ENCODE measurements at places on chromosomes 1 and 21.

DNA sequence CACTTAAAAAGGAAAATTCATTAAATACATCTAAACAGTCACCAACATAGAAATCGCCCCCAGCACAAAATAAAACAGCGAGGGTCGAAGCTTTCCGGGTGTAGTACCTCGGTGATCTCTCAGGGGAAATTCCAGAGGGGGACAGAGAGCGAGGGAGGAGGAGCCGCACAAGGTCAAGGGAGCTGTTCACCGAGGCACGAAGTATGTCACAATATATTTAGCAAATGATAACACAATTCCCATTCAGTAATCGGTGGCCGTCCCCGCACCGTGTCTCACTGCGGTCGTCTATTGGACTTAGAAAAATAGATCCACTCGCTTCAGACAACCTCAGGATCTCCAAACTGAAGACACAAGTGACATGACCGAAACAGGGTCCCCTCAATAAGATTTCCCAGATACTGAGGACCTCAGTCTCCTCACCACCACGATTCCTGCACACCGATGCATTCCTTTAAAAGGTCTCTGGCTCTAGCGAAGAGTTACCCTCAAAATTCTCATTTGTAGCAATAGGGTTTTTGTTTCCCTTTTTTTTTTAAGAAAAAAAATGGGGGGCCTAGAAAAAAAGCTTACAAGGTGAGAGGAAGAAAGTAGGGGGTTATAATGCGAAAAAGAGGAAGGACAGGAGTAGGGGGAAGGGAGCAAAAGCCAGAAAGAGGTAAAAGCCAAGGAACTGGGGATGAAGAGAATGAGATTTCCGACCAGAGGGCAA, 1.1 kb downstream of the LPGAT1 start:
- no peaks in the 10 kb centered on the region for H3K36me3 ChIP-seq
- peak overlapping the region; percentile 84 for H3K4me3 ChIP-seq
- no peaks in the 10 kb centered on the region for H3K27me3 ChIP-seq
- no peak overlapping the region for H3K27ac ChIP-seq

DNA sequence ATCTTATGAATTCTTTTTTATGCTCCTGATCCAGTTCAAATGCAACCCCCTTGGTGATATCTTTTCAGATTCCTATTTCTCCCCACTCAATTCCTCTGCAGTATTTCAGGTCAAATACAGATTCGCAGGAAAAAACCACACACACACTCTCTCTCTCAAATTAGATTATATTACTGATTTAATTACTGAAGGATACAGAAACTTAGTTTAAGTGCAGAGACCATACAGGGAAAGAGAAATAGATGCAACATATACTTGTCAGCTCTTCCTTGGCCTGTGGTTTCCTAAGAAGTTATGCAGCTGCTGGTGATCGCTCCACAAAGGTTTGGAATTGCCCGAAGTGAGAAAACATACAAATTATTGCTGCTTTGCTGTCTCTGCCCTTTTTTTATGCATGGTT, 400.9 kb downstream of the AGBL4 start:
- no peak overlapping the region for H3K4me3 ChIP-seq
- no peak overlapping the region for H3K27ac ChIP-seq

DNA sequence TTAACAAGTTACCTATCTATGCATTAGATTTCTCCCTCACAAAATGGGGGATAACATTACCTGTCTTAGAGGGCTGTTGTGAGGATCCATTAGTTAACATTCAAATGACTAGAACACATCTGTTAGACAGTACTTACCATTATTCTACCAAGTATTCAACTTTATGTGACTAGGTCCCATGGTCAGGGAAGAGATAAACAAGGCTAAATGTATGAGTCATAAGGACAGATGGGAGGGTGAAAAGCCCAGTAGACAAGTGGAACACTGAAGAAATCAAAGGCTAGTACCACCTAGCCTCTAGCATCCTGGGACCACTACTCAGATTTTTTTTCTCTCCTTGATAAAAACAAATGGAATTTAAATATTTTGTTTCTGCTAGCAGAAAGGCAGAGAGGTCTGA, 9.0 kb upstream of the VHLL start:
- DNase-seq: peak; percentile 38
- peaks cover 9% of the 10 kb centered on the region for H3K4me1 ChIP-seq
- no peak overlapping the region for H3K27ac ChIP-seq
- H3K36me3 ChIP-seq: peaks cover 58% of the 10 kb centered on the region

- no peaks in the 10 kb centered on the region for H3K36me3 ChIP-seq
- H3K4me1 ChIP-seq: no peaks in the 10 kb centered on the region
- no peak for DNase-seq
- peaks cover 39% of the 10 kb centered on the region for H3K27me3 ChIP-seq
- no peak overlapping the region for H3K27ac ChIP-seq
- H3K4me3 ChIP-seq: no peak overlapping the region
These were observed 40.6 kb downstream of the STUM start for GRCh38 chr1:226589008-226589733.

GRCh38 chr1:202167708-202168415, 7.5 kb upstream of the PTPN7 start:
- no peak overlapping the region for H3K27ac ChIP-seq
- H3K4me1 ChIP-seq: no peaks in the 10 kb centered on the region
- no peak overlapping the region for H3K4me3 ChIP-seq
- no peaks in the 10 kb centered on the region for H3K27me3 ChIP-seq
- no peaks in the 10 kb centered on the region for H3K36me3 ChIP-seq
- DNase-seq: no peak

DNA sequence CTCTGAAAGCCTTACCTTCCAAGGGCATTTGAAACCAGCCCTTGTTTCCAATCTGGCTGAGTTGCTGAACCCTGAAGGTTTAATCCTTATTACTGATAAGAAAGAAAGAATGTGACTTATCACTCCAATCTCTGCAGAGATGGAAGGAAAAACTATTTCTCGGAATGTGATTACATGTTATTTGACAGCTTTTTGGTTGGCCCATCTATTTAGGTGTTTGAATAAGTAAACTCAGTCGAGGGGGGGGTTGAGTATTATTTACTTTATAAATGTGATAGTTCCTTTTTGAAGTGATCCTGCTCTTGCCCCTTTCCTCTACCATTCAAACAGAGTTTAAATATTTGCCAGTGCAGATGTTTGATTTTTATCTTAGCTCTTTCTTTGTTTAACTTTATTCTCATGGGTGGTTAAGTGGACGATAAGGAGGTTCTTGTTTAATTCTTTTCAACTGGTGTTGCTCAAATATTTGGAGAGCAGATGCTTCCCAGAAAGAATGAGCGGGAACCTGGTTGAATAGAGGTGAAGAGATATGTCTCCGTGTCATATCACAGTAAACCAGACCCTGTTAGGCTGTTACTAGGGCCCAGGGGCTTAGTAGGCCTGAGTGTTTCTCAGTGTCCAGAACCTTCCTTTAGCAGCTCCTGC, 126.1 kb downstream of the CACHD1 start:
- no peaks in the 10 kb centered on the region for H3K36me3 ChIP-seq
- no peaks in the 10 kb centered on the region for H3K27me3 ChIP-seq
- H3K4me1 ChIP-seq: no peaks in the 10 kb centered on the region
- no peak overlapping the region for H3K4me3 ChIP-seq

DNA sequence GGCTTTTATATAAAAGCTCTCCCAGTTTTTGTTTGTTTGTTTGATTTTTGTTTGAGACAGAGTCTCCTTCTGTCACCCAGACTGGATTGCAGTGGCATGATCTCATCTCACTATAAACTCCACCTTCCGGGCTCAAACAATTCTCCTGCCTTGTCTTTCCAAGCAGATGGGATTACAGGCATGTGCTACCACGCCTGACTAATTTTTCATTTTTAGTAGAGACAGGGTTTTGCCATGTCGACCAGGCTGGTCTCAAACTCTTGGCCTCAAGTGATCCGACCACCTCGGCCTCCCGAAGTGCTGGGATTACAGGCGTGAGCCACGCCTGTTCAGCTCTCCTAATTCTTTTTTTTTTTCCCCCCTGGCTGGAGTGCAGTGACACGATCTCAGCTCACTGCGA, 4.4 kb downstream of the PCAT6 start:
- peak; percentile 40 for DNase-seq
- H3K36me3 ChIP-seq: no peaks in the 10 kb centered on the region
- no peaks in the 10 kb centered on the region for H3K27me3 ChIP-seq

DNA sequence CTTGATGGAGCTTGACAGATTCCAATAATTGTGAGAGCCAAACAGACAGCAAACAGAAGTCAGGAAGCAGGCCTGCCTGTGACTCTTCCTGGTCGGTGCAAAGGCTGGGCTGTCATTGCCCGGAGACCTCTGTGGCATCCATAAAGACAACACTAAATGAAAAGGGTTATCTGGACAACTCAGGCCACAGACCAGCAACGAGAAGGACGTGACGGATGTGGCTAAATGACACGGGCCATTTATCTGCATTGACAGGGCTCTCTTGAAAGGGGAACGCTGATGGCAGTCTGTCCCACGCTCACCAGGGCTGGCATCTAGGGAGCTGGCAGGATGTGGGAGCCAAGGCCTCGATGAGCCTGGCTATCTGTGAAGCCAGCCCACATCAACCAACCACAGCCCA, 35.0 kb downstream of the HMGB4 start:
- H3K36me3 ChIP-seq: no peaks in the 10 kb centered on the region
- H3K4me3 ChIP-seq: no peak overlapping the region
- DNase-seq: no peak
- H3K27ac ChIP-seq: no peak overlapping the region
- H3K4me1 ChIP-seq: no peaks in the 10 kb centered on the region

- no peak overlapping the region for H3K27ac ChIP-seq
- no peaks in the 10 kb centered on the region for H3K36me3 ChIP-seq
- no peak overlapping the region for H3K4me3 ChIP-seq
- DNase-seq: no peak
- peaks cover 66% of the 10 kb centered on the region for H3K27me3 ChIP-seq
These were observed 32.4 kb downstream of the KCNN3 start for GRCh38 chr1:154837672-154838171.

GRCh38 chr1:163178628-163179027, 24.1 kb downstream of the RGS5 start:
- no peak for DNase-seq
- no peak overlapping the region for H3K27ac ChIP-seq
- no peaks in the 10 kb centered on the region for H3K36me3 ChIP-seq
- H3K27me3 ChIP-seq: no peaks in the 10 kb centered on the region
- peaks cover 10% of the 10 kb centered on the region for H3K4me1 ChIP-seq

DNA sequence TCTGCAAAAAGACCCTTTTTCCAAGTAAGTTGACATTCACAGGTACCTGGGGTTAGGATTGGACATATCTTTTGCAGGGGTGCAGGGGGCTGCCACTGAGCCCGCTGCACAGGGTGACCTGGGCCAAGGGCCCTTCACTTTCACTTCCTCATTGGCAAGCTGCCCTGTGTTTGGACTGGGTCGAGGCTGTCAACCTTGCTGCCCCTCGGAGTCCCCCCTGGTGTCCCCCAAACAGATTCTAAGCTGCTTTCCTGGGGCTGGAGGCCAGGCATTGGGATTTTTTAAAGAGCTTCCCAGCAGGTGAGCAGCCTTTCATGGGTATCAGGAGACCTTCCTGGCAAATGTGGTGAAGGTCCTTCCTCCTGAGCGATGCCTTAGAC, 7.9 kb upstream of the UMODL1 start:
- H3K27ac ChIP-seq: no peak overlapping the region
- H3K36me3 ChIP-seq: no peaks in the 10 kb centered on the region
- no peak overlapping the region for H3K4me3 ChIP-seq
- DNase-seq: no peak

DNA sequence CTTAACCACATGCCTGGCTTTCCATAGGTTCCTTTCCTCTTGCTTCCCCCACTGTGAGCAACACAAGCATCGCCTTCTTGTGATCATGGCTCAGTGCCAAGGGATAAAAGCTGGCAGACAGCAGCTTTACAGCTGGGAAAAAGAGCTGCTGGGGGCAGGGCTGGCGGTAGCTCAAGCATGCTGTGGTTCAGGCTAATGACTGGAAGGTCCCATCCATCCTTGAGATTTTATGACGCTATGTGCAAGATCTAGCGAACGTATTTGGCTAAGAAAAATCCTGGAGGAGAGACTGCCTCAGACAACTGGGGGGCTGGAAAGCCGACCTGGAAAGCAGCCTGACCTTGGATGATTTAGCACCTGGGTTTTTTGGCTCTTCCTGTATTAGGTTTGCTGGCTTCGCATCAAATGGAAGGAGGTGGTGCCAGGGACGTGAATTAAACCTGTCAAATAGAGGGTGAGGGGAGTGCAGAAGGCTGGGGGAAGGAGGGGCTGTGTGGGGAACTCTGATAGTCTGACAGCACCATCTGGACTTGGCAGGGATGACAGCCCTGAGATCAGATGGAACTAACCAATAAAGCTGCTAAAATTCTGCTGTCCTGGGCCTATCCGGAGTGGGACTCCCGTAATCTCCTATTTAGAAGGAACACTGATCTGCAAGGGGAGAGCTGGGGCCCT, 34.8 kb downstream of the ZMYND12 start:
- no peaks in the 10 kb centered on the region for H3K36me3 ChIP-seq
- peaks cover 16% of the 10 kb centered on the region for H3K4me1 ChIP-seq
- DNase-seq: peak; percentile 41
- H3K27me3 ChIP-seq: no peaks in the 10 kb centered on the region

DNA sequence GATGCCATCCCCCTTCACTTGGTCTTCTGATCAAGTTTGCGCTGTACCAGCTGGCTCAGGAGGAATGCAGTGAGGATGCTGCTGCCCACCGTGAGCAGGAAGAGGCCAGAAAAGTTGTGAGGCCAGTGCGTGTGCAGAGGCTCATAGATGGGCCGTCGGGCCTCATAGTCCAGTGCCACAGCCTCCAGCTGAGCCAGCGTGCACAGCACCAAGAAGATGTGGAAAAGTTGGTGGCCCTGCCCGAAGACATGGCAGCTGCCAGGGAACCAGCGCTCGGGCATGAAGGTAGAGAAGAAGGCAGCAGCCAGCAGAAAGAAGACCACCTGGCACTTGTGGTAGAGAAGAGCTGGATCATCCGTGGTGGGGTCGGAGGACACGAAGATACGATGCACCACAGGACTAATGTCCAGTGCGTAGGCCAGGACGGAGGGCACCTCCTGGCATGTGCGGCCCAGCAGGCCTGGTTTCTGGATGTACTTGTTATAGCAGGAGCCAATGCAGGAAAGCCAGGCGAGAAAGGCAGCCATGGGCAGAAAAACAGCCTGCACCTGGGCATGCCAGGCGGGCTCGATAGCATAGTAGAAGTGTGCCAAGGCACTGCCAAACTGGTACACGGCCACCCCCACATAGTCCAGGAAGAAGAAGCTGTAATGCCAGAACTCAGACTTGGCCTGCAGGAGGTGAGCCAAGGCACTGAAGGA, 3.7 kb upstream of the AUNIP start:
- H3K27me3 ChIP-seq: no peaks in the 10 kb centered on the region
- H3K36me3 ChIP-seq: no peaks in the 10 kb centered on the region
- DNase-seq: no peak
- H3K4me3 ChIP-seq: no peak overlapping the region
- 0 out of 2 replicates have a peak, but pooled peaks cover 7% of the 10 kb centered on the region for H3K4me1 ChIP-seq

DNA sequence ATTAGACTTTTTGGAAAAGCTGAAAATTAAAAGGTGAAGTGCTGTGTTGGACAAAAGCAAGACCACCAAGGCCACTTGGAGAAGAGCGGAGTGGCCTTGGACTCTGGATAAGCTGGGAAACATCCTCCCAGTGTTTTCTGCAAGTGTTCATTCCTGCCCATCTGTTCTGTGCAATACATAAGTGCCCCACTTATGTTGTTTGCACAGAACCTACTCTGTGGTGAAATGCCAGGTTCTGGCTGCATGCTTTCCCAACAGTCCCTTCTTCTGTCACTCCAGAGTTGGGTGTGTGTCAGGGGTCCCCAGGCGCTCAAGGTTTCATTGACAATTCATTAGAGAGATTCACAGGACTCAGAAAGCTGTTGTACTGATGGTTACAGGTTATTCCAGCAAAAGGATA, 30.3 kb downstream of the NHLH2 start:
- no peaks in the 10 kb centered on the region for H3K36me3 ChIP-seq
- H3K4me3 ChIP-seq: no peak overlapping the region
- no peaks in the 10 kb centered on the region for H3K4me1 ChIP-seq
- no peaks in the 10 kb centered on the region for H3K27me3 ChIP-seq

- no peaks in the 10 kb centered on the region for H3K36me3 ChIP-seq
- H3K27me3 ChIP-seq: no peaks in the 10 kb centered on the region
- H3K27ac ChIP-seq: no peak overlapping the region
- no peak for DNase-seq
- no peaks in the 10 kb centered on the region for H3K4me1 ChIP-seq
These were observed 132.0 kb upstream of the C1orf21 start for GRCh38 chr1:184254849-184255248.

Data from PC-3 (cell line).